ENCODE measurements at places on chromosomes 4 and X. TPM values are rescaled to one million over a fixed set of nuclear protein-coding genes. Genes with fewer than 3 reads are reported as not detected.
A peak's percentile ranks its signal among the peaks of the same experiment; 100 is the strongest.

- peak overlapping the region; percentile 82 for H3K27ac ChIP-seq
- peaks cover 26% of the 10 kb centered on the region for H3K4me1 ChIP-seq
- H3K4me3 ChIP-seq = peak overlapping the region; percentile 64
- no peak for DNase-seq
Measured at GRCh38 chrX:108019382-108019875, 25.4 kb upstream of the VSIG1 start.

GRCh38 chr4:52998413-52998812, 136.3 kb downstream of the RASL11B start:
- H3K36me3 ChIP-seq = no peaks in the 10 kb centered on the region
- no peaks in the 10 kb centered on the region for H3K4me1 ChIP-seq
- no peak overlapping the region for H3K27ac ChIP-seq
- no peaks in the 10 kb centered on the region for H3K27me3 ChIP-seq
- no peak for DNase-seq
- no peak overlapping the region for H3K4me3 ChIP-seq

GRCh38 chr4:109406337-109406931, 27.2 kb upstream of the SEC24B start:
- peak; percentile 21 for DNase-seq
- no peak overlapping the region for H3K27ac ChIP-seq
- no peaks in the 10 kb centered on the region for H3K4me1 ChIP-seq
- no peaks in the 10 kb centered on the region for H3K36me3 ChIP-seq

GRCh38 chr4:76108467-76109181, 34.1 kb downstream of the ART3 start:
- H3K4me1 ChIP-seq = no peaks in the 10 kb centered on the region
- H3K4me3 ChIP-seq = no peak overlapping the region
- no peak overlapping the region for H3K27ac ChIP-seq
- H3K36me3 ChIP-seq = no peaks in the 10 kb centered on the region
- no peak for DNase-seq

- no peak overlapping the region for H3K4me3 ChIP-seq
- no peaks in the 10 kb centered on the region for H3K4me1 ChIP-seq
Measured at GRCh38 chr4:134668237-134668636, 466.6 kb upstream of the PABPC4L start.

GRCh38 chr4:6092971-6093370, 74.7 kb upstream of the C4orf50 start:
- DNase-seq = no peak
- no peaks in the 10 kb centered on the region for H3K27me3 ChIP-seq
- H3K4me1 ChIP-seq = peaks cover 10% of the 10 kb centered on the region
- no peaks in the 10 kb centered on the region for H3K36me3 ChIP-seq

DNA sequence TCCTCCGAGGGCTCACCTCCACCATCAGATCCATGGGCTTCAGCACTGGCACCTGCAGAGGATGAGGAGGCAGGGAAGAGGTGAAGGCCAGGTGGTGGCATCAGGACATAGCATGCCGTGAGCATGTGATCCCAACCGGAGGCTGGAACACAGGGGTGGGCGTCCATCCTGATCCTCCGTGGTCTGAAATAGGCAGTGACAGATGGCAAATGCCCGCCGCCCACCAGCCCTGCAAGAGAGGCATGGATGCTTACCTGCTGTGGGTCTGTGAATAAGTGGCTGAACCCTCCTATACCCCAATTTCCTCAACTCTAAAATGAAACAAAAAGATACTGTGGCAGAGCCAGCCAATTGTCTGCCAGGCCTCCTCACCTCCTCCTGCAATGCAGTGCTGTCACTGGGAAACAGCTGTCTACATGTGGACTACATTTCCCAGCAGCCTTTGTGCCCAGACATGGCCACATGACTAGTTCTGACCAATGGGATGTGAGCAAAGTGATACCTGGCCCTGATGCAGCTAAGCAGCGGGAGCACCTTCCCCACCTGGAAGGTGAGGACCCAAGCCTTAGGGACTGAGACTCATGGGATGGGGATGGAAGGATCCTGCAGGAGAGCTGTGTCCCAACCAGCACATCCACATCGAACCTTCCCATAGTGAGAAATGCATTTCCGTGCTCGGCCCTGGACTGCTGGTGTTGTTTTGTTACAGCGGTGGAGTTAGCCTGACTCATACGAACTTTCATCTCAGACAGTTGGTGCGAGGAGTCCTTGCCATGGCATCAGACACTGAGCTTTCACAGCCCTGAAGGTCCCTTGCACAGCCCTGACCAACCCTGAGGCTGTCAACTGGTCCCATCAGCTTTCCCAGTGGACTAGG, 99.5 kb downstream of the PPP2R2C start:
- no peaks in the 10 kb centered on the region for H3K36me3 ChIP-seq
- H3K4me3 ChIP-seq = no peak overlapping the region
- no peaks in the 10 kb centered on the region for H3K27me3 ChIP-seq
- DNase-seq = no peak

DNA sequence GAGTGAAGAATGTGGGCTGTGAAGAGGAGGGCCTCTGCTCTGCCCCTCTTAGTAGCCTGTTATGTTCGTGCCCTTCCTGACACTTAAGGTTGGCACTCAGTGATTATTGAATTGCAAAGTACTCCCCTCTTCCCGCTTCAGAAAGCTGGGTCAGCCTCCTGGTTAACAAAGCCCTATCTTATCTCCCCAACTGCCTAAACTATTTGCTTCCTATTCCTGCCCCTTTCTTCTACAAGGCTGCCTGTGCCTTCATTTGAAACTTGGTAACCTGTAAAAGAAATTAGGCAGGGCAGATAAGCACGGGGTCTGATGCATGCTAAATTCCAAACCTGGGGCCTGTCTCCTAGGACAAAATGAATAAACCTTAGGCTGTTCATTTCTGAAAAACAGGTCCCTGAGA, 23.1 kb upstream of the TMEM150C start:
- H3K4me3 ChIP-seq = no peak overlapping the region
- H3K27me3 ChIP-seq = no peaks in the 10 kb centered on the region
- DNase-seq = no peak
- H3K4me1 ChIP-seq = no peaks in the 10 kb centered on the region
- H3K27ac ChIP-seq = no peak overlapping the region

GRCh38 chrX:123648028-123648810, 84.6 kb downstream of the THOC2 start:
- no peaks in the 10 kb centered on the region for H3K27me3 ChIP-seq
- peak; percentile 33 for DNase-seq
- no peak overlapping the region for H3K27ac ChIP-seq
- H3K4me1 ChIP-seq = no peaks in the 10 kb centered on the region

DNA sequence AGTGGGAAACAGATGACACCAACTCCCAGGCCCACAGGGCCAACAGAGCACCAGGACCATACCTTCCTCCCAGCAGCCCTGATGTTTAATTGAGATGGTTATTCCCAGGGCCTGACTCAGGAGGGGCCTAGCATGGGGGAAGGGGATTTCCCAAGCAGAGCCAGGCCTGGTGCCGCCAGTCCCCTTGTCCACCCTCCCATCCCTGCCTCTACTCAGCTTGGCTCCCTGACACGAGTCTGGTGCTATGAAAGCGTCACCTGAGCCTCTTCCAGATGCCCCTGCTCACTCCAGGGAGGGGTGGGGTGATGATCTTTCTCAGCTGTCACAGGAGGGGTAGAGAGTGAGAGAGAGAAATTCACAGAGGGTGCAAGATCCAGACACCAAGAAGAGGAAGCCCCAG, 72.7 kb downstream of the EFNB1 start:
- H3K27ac ChIP-seq = no peak overlapping the region
- no peak for DNase-seq
- H3K27me3 ChIP-seq = no peaks in the 10 kb centered on the region
- no peaks in the 10 kb centered on the region for H3K36me3 ChIP-seq

- H3K36me3 ChIP-seq = no peaks in the 10 kb centered on the region
- H3K4me3 ChIP-seq = no peak overlapping the region
- no peaks in the 10 kb centered on the region for H3K27me3 ChIP-seq
Measured at GRCh38 chr4:11439836-11440235, 11.1 kb upstream of the HS3ST1 start.

GRCh38 chr4:1855333-1856070, 454 bp downstream of the LETM1 start:
- H3K4me3 ChIP-seq = peak overlapping the region; percentile 86
- no peaks in the 10 kb centered on the region for H3K27me3 ChIP-seq
- peak overlapping the region; percentile 70 for H3K27ac ChIP-seq

CENPE gene
- total RNA-seq = 1.5 TPM

SPACA5 gene
- not detected for total RNA-seq

ZAR1 gene
- total RNA-seq = not detected

OPRPN gene
- not detected for total RNA-seq

POLN gene
- 3.7 TPM for total RNA-seq

GATA1 gene
- not detected for total RNA-seq
